ENCODE measurements at places on chromosomes 3 and 15.

- no peak for DNase-seq
Observed at GRCh38 chr3:46375218-46375617, 4.5 kb downstream of the CCR5 start.

DNA sequence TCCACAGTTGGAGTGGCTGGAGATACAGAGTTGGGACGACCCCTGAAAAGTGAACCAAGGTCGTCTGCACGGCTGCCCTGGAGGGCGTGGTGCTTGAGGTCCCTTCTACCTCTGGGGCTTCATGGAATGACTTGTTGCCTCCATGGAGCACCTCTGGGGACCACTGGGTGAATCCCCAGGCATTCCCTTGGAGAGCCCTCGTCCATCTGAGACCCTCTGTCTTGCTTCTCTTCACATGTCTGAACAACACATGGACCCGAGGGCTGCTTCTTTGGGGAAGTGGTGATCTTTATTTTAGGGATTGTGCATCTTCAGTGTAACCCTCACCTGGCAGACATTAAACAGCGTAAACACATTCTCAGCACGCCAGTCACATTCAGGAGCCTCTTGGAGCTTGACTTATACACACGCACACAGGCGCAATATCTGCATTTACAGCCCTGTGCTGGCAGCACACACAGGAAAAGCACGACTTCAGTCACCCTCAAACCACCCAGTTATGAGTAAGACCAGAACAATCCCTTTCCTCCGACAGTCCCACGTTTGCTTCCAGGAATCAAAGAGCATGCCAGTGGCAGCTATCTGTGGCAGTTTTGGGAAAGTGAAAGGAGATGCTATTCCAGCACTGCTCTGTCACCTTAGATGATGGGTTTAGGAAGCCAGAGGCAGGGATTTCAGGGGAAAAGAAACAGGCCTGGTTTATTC is 12.6 kb downstream of the FAM107A start:
- DNase-seq: no peak

GRCh38 chr15:34782901-34783300 is 12.4 kb downstream of the ACTC1 start:
- DNase-seq: no peak

DNA sequence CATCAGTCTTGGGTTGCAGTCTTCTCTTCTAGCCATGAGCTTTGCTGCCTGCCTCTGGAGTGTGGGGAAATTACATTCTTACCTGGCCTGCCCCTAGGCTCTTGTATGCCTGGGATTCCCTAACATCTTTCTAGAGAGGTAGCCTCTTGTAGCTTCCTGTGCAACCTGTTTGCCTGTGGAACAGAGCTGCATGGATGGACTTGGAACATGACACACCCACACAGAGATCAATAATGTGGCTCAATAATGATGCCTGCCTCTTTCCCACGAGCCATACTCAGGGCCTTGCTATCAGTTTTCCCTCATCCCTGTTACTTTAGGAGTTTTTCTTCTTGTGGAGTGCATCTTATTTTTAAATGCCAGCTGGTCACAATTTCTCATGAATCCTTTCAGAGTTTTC is 11.4 kb downstream of the CHCHD6 start:
- DNase-seq: no peak

DNA sequence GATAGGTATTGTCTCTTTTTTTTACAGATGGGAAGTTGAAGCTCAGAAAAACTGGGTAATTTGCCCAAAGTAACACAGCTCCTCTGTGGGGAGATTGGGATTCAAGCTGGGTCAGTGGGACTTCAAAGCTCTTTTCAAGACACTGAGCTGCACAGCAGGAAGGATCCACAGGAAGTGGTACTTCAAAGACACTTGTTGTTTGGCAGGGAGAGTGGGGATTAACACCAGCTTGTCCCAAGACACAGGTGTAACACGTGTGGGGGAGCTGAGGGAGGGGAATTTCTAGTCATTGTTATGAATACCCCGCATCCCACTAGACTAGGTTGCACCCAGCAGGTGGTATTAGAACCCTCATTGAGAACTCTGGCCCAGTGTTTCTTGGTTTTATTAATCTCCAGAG is 116.0 kb downstream of the FOXB1 start:
- DNase-seq: no peak

GRCh38 chr15:38714309-38715072 is 149.9 kb upstream of the RASGRP1 start:
- DNase-seq: no peak

GRCh38 chr3:150747886-150748683 is 14.9 kb downstream of the SIAH2 start:
- no peak for DNase-seq

- no peak for DNase-seq
Observed at GRCh38 chr3:124639406-124640237, 90.6 kb upstream of the UMPS start.

GRCh38 chr3:151219056-151219455 is 16.0 kb upstream of the GPR171 start:
- no peak for DNase-seq

- no peak for DNase-seq
Observed at GRCh38 chr3:191555037-191555436, 94.1 kb downstream of the PYDC2 start.

DNA sequence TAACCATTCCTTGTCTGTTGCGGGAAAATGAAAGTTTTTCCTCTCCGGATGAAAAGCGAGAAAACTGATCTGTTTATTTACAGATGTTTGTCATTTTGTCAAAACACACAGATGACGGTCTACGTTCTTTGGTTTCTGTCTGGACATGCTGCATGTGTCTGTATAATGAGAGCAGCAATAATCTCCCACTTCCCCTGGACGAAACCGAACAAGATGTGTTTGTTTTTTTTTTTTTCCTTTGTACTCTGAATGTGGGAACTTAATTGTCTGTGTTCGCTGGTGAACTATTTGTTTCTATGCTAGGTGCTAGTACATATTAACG is 33.6 kb downstream of the PTPRG start:
- no peak for DNase-seq

- no peak for DNase-seq
Observed at GRCh38 chr3:29178809-29179793, 101.8 kb upstream of the RBMS3 start.

DNA sequence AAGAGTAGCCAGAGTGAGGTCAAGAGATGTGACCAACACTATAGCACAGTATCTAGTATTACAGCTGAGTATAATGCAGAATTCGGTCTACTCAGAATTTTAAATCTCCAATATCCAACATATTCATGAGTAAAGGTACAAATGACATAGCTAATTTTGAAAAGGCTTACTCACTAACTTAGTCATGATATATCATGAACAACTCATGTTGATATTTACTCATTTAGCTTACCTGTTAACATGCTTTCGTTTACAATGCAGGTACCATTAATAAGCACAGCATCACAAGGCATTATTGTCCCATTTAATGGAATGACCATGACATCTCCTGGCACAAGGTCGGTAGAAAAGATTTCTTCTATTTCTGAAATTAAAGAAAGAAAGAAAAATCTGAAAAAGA is 36.9 kb downstream of the ATP13A3 start:
- no peak for DNase-seq

DNA sequence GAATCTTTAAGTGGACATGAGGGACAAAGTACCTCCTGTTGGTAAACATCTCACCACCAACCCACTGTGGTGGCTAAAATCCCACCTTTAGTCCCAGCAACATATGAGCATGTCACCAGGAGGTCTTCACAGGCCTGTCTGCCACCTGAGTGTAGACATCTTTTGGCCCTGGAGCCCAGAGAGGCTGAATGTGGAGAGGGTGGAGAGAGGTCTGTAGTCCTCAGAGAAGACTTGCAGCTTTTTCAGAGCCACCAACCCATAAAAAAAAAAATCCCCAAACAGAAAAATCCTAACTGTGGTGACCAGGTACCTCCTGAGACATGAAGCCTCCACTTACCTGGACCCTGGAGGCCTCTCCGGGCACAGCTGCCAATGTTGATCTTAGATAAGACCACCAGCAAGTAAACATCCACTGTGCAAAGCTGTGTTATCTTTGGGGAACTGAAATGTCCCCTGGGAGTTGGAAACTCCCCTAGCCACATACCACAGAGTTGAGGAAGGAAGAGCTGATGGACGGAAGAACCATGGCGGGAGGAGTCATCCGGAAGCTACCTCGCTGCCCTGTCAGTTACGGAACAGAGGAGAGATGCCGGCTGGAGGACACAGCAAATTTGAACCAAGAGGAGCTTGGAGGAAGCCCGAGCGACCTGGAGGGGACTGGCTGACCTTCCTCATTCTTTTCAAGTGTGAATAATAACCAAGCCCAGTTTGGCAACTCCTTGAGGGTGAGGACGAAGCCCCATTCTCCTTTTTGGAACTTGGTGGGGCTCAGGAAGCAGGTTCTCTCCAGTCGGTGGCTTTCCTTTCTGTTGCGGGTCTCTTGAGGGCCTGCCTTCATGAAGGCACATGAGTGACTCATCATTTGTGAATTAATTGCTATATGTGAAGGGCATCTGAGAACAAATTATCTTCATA is at the start of gene GHRL:
Gene GHRL (minus strand): TSS at position 443 of the 915 bp plus-strand sequence. CDS start 2,767 bp downstream, outside the sequence.
- DNase-seq: peak; percentile 84

- DNase-seq: no peak
Observed at GRCh38 chr3:99768126-99768525, 49.5 kb upstream of the CMSS1 start.

DNA sequence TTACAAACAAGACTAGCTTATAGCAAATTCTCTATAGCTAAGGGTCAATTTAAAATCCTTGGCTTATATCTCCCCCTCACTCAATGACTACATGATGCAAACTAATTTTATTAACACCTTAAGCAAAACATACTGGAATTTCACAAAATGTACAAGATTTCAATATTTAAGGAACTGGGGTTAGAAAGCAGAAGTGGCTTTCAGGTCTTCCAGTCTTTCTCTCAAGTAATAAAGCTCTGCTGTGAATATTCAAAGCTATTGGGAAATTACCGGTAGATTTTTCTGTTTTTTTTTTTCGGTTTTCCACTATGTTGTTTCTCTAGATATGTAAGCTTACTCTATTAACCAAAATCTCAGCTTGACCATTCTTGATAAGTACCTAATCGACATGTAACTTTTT is 3.9 kb downstream of the EPM2AIP1 start:
- DNase-seq: no peak

GRCh38 chr15:70099967-70100473 is 2.3 kb upstream of the TLE3 start:
- no peak for DNase-seq

GRCh38 chr3:185216607-185216958 is 37.3 kb downstream of the EHHADH start:
- DNase-seq: no peak

GRCh38 chr3:129988429-129988828 is 13.9 kb downstream of the TRH start:
- no peak for DNase-seq

- DNase-seq: no peak
Observed at GRCh38 chr3:186985661-186986364, 55.5 kb downstream of the ST6GAL1 start.

GRCh38 chr3:197027151-197027895 is 2.3 kb downstream of the MELTF start:
- no peak for DNase-seq

- no peak for DNase-seq
Observed at GRCh38 chr15:40647523-40647922, 47.5 kb upstream of the RAD51 start.

- no peak for DNase-seq
Observed at GRCh38 chr3:7607676-7608075, 746.8 kb downstream of the GRM7 start.

DNA sequence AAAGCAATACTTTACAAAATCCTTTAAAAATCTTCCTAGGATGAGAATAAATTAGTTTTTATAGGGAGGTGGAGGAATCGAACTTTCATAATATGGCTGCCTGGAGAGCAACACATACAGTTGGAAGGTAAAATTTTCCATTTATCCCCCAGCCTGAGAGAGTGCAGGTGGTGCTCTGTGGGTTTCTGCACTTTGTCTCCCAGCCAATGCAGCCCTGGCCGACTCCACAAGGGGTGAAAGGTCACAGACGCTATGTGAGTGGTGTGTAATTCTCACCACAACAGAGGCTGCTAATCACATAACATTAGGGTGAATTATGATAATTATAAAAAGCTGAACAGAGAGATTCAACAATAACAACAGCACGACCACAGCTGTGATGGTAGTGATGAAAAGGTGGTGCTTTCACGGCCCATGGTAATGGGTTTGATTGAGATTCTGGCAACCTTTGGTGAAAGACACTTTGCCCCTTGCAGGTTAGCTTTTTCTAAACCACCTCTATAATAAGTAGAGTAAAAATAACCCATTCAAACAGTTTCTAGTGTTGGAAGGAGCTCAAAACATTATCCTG is 30.1 kb upstream of the NANOGP8 start:
- no peak for DNase-seq

DNA sequence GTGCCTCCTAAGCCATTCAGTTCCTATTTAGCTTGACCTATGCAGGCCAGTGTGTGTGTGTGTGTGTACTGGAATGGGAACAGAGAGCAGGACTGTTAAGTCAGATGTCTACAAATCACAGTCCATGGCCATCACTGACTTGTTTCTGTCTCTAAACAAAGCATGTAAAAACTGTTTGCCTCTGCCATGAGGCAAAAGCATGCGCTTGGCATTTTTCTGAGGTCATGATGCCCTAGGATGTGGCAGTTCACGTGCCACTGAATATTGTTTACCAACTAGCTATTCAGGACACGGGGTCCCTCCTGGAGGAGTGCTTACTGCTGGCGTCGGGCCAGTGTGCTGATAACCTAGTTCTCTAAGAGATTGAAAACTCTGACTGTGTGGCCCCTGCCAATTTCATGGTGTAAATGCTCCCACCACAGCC is 8.2 kb upstream of the ATP13A3 start:
- DNase-seq: no peak

DNA sequence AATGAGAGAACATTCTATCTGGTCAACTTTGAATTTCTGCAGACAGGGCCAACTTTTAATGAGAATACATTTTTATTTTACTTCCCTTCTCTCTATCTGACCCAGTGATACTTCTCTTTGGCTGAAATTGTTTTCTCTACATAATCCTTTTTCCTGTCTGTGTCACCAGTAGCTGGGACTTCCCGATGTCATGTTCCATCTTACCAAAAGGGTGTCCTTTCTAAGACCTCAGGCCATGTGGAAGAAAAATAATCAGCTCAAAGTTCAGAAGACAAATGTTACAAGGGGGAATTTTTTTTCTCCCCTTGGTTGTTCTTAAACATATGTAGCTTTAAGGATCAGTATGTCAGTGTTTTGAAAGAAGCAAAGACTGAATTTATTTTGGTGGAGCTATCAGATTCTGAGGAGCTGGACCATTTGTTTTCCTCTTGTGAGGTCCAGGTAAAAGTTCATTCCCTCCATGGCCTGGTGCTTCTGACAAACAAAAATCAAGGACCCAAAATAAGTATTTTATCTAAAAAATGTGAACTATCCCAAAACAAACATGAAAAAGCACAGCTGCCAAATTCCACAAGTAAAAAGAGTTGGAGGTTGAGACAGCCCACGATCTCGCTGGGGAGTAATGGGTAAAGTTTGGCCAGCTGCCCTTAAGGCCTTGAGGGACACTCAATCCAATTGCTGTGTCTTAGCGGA is 859.4 kb upstream of the NR2F2 start:
- DNase-seq: no peak

DNA sequence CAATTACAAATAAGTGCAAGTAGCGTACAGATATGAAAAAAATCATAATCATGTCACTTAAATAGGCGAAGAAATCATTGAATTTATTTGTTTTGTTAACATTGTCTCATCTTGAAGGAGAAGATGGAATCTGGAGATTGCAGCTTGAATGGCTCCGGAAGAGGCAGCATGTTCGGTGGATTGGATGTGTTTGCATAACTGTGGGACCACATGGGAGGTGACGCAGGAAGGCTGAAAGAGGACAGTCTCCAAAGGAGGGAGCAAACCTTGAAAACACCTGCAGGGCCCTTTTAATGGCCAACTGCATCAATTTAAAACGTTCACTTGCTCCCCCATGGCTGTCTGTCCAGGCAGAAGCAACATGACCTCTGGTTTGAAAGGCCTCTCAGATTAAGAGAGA is 61.3 kb downstream of the CHL1 start:
- no peak for DNase-seq
